ENCODE measurements at places on chromosomes 4 and X.
A peak's percentile ranks its signal among the peaks of the same experiment; 100 is the strongest.

- DNase-seq: no peak
Measured at GRCh38 chrX:72308566-72309296, 3.0 kb upstream of the CITED1 start.

GRCh38 chr4:111596491-111596890, 548.8 kb upstream of the FAM241A start:
- no peak for DNase-seq

- no peak for DNase-seq
Measured at GRCh38 chr4:15894921-15895916, 43.3 kb downstream of the FGFBP1 start.

DNA sequence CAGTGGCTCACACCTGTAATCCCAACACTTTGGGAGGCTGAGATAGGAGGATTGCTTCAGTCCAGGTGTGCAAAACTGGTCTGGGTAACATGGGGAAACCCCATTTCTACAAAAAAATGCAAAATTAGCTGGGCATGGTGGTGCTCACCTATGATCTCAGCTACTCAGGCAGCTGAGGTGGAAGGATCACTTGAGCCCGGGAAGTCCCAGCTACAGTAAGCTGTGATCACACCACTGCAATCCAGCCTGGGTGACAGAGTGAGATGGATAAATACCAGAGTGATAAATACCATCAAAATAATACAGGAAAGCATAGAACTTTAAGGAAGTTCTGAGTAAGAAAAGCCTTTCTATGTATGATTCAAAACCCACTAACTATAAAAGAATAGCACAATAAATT, 52.8 kb downstream of the LRBA start:
- no peak for DNase-seq

DNA sequence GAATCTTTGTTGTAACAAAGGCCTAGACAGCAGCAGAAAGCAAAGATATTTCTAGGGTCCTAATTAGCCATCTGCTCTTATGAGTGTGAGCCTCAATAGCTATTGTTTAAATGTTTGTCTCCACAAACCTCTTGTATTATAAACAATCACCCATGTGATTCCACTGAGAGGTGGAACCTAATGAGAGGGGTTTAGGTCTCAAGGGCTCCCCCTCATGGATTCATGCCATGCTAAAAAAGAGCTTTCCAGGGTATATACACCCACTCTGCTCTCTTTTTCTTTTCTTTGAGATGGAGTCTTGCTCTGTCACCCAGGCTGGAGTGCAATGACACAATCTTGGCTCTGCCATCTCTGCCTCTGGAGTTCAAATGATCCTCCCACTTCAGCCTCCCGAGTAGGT, 42.1 kb downstream of the TRIM61 start:
- DNase-seq: no peak

GRCh38 chrX:51853251-51853650, 40.2 kb upstream of the MAGED1 start:
- no peak for DNase-seq

- peak; percentile 31 for DNase-seq
Measured at GRCh38 chrX:9341291-9342201, 123.3 kb upstream of the TBL1X start.

GRCh38 chrX:17082831-17083230, 136.4 kb downstream of the REPS2 start:
- no peak for DNase-seq

- no peak for DNase-seq
Measured at GRCh38 chr4:185394568-185395237, 1.0 kb downstream of the LRP2BP start.

DNA sequence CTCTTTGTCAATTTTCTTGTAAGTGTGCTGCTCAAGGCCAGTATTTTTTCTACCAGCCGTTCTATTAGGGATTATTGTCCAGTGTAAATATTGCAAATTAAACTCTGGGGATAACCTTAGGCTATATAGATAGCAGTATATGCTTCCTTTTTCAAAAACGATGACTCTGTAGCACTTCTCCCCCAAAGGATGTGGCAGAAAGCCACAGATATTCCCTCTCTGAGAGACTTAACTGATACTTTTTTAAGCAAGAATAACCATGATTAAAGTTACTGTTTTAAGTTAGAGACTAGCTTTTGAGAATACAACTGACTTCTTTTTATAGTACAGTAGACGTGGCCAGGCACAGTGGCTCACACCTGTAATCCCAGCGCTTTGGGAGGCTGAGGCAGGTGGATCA, 130.0 kb downstream of the FHIP1A start:
- DNase-seq: no peak

GRCh38 chr4:55407119-55407518, 11.4 kb downstream of the TMEM165 start:
- DNase-seq: no peak

DNA sequence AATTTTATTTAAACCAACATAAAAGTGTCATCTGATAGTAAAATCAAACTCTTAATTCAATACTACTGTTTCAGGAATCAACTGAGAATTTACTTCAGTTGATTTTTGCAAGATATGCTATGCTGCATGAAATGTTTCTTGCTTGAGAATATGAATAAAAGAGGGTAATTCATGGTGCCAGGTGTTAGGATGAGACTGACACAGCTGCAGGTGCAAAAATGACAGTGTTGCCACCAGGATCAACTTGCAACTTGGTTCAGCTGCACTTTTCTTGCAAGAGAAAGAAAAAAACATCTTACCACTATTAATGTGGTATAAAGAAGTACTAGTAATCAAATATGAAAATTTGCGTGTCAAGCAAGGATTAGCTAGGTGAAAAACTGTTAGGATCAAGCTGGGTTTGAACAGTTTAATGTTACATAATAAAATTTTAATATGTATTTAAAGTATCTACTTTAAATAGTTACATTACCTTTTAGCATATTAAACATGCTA, 49.7 kb downstream of the CHIC2 start:
- no peak for DNase-seq

GRCh38 chrX:6374556-6374955, 145.9 kb upstream of the NLGN4X start:
- no peak for DNase-seq

DNA sequence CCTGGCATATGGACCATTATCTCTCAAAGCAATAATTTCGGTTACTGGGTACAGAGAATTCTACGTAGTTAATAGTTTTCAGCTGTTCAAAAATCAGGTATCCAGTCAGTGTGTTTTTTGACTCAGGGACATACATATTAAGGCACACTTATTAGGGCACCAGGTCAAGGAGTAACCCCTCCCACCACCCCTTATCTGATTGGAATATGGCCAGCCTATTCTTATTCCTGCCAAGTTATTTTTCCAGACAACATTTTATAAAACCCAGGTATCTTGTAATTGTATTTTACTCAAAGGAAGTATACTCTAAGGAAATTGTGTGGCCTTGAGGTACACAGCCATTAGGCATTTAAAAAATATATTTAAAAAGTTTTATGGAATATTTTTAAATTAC, 4.3 kb downstream of the ZFX start:
- no peak for DNase-seq

- DNase-seq: no peak
Measured at GRCh38 chr4:40525752-40526598, 103.7 kb downstream of the RBM47 start.

DNA sequence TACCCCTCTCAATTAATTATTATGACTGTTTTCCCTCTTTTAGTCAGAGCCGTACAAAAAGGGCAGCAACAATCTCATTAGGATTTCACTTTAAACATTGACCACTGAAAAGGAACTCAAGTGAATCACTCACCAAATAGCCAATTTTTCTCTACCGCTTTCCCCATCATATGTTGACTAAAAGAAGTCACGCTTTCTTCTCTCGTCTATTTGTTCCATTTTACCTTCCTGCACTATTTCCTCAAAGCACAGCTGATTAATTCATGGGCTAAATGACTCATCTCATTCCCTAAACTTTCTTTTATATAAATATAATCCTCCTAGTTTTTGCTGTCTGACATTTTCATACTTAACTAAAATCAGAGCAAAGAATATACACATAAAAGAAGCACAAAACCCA, 8.2 kb downstream of the MID1 start:
- DNase-seq: no peak

- DNase-seq: no peak
Measured at GRCh38 chrX:7545564-7545963, 297.4 kb upstream of the VCX start.

GRCh38 chrX:32153585-32153984, 1057.8 kb downstream of the DMD start:
- DNase-seq: no peak

- DNase-seq: no peak
Measured at GRCh38 chr4:8362483-8362882, 78.0 kb downstream of the ACOX3 start.

DNA sequence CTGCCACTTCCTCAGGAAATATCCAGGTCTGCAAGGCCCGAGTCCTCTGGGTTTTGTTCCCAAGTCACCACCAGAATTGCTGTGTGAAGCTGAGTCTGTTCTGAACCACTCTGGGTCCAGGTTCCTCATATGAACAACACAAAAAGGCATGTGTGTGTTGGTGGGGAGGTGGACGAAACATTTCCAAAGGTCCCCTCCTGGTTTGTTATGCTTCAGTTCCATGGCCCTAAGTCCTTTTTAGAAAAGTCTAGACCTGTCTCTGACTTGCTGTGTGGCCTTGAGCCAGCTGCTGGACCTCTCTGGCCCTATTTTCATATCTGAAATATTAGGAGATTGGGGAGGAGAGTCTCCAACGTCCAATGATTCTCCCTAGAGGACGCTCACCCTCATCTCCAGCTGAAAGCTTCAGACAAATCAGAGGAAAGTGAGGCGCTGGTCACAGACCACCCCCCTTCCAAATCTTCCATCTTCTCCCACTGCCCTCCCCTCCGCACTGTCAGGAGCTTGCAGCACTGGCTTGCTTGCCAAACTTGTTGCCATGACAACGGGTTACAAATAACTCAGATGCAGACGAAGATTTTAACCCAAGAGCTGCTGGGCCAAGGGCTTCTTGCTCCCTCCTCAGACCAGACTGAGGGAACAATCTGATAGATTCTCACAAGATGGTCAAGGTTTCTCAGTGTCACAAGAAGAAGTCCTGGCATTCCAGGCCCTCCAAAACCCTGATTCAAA, 64.5 kb downstream of the SMC1A start:
- no peak for DNase-seq

Data from stimulated activated CD4-positive, alpha-beta T cell treated with anti-CD3 and anti-CD28 coated beads, Interleukin-1b, Interleukin-23, amount 100 ng/mL, for 1 hour (primary cell).